ENCODE measurements at places on chromosomes 16 and 17.

- no peak for DNase-seq
Observed at GRCh38 chr17:67265436-67266019, 20.5 kb upstream of the HELZ start.

GRCh38 chr17:39599004-39599664 lies 8.6 kb downstream of the NEUROD2 start:
- DNase-seq = no peak

GRCh38 chr16:84511831-84512230 lies 7.4 kb upstream of the MEAK7 start:
- no peak for DNase-seq

- no peak for DNase-seq
Observed at GRCh38 chr16:29921034-29921385, 5.0 kb downstream of the KCTD13 start.

DNA sequence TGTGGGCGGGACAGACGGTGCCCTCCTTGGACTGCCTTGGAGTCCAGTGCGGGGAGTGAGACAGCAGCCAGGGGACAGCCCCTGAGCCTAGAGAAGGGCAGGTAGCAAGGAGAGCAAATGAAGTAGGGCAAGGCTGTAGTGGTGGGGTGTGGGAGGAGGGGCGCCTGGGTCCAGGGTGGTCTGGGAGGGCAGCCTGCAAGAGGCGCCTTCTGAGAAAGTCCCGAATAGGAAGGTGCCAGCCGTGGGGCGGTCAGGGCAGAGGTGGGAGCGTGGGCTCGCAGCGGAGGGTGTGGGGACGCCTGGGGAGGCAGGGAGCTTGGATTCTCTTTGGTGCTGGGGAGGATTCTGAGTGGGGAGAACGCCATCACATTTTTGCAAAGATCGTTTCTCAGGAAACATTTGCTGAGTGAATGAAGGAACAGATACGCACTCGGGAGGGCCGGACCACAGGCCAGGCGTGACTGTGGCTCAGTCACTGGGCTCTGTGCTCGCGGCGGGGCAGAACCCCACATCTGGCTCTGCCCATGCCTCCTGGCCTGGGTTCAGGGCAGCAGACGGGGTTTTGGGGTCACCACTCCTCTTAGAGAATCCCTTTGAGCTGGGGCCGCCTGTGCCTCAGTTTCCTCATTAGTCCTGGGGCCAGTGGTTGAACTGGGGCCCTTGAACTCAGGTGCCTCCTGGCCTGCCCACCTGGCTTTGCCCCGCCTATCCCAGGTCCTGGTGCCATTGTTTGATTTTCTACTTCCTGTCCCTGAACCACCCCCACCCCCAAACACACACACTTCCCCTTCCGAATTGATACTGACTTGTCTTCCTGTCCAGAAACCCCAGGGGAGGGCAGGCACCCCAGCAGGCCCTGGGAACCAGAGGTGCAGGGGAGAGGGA lies 4.2 kb downstream of the SNN start:
- DNase-seq = peak; percentile 46

GRCh38 chr17:8041249-8041928 lies 2.5 kb downstream of the ALOX15B start:
- peak; percentile 64 for DNase-seq

- no peak for DNase-seq
Observed at GRCh38 chr16:16175296-16175695, 48.0 kb downstream of the ABCC6 start.

DNA sequence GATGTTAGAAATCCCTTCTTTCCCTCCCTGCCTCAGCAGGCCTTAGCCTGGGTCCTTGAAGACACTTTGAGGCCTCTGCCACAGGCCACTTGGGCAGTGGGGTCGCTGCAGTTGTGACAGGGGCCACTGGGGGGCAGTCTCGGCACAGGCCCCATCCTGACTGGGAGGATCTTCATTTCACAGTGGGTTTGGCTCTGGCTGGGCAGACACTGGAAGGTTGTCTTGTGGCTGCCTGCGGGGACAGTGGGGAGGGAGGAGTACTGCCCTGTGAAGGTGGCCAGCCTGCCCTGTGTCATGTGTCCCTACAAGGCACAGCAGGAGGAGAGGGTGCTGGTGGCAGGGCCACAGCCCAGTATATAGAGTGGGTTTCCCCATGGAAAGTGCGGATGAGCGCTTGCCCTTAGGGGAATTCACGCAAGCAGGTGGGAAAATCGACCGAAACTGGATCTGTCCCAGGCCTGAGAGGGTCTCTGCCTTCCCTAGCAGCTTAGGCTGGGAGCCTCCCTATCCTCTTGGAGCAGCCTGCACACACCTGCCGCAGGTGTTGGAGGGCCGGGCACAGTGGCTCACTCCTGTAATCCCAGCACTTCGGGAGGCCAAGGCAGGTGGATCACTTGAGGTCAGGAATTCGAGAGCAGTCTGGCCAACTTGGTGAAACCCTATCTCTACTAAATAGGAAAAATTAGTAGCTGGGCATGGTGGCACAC lies 28.8 kb downstream of the GINS2 start:
- peak; percentile 25 for DNase-seq

GRCh38 chr16:75065149-75065505 lies 51.5 kb downstream of the LDHD start:
- no peak for DNase-seq

GRCh38 chr17:31915456-31916100 lies 14.1 kb upstream of the UTP6 start:
- DNase-seq = no peak

- DNase-seq = no peak
Observed at GRCh38 chr17:52181782-52182181, 23.3 kb upstream of the CA10 start.

GRCh38 chr17:65743308-65743655 lies 181.8 kb upstream of the AXIN2 start:
- DNase-seq = no peak

DNA sequence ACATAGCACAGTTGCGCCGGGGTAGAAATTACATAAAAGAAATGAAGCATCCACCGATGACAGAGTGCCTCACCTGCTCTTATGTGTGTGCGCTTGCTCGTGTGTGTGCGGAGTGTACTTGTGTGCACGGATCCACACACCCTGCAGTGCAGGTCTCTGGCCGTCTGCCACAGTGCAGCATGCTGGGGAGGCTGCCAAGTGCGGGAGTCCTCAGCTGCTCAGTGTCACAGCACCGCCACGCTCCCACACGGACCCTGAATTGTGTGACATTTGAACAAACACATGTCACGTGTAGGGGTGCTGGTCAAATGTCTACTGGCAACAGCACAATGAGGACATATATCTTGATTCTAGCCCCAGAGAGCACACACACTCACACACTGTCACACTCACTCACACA lies 243.0 kb upstream of the MYOCD start:
- DNase-seq = no peak

- no peak for DNase-seq
Observed at GRCh38 chr16:86872833-86873232, 294.5 kb downstream of the FOXL1 start.

Data from CD14-positive monocyte (primary cell).